Stimulated activated CD8-positive, alpha-beta memory T cell treated with anti-CD3 and anti-CD28 coated beads, Interleukin-15, amount 100 ng/mL, for 1 hour (primary cell): ENCODE measurements at places on chromosomes 2 and 18.

DNA sequence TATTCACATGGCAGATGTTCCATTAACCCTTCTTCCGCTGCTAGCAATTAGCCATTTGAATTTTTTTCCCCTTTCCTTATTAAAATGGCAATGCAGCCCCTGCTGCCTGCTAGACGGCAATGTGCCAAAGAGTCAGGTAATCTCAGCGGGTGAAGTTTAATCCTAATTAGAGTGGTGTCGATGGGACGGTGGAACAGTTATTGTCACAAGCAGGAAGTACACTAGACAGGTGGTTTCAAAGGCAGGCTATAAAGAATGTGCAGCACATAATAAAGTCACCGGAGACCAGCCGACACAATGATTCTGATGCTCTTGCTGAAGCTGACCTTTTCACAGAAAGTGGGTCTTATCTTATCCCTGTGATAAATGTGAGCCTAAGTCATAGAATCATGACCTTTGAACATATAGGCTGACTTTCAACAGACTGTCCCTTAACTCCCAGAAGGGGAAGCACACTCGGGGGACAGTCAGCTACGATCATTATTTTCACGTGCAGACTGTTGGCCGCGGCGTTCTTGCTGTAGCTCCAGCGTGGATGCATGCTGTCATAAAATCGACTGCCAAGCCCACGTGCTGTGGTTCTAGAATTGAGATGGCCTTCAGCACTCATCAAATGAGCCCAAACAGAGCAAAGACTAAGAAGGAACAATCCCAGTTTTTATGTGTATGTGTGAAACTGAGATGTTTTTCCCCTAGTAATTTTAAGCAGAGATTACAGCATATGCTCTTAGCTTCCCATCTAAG, 926.2 kb upstream of the SOX11 start:
- no peak for DNase-seq

DNA sequence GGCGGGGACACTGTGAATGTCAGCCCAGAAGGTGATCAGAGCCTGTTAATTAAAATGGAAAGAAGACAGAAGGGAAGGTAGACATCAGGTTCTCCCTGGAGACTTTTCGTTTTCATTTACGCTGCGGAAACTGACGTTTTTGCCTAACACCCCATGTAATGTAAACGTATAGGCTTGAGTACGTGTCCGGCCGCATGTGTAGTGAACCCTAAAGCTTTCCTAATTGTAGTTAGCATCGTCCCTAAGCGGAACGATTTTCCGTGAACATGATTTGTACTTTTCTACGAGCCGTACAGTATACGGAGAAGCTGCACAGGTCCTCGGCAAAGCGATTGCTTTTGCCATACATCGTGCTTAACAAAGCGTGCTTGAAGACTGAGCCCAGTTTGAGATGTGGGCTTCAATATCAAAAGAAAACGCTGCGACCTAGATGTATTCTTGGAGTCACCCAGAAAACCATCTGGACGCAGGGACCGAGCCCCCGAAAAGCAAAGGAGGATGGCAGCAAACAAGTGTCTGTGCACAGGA, 284 bp downstream of the TIMM21 start:
- no peak for DNase-seq

DNA sequence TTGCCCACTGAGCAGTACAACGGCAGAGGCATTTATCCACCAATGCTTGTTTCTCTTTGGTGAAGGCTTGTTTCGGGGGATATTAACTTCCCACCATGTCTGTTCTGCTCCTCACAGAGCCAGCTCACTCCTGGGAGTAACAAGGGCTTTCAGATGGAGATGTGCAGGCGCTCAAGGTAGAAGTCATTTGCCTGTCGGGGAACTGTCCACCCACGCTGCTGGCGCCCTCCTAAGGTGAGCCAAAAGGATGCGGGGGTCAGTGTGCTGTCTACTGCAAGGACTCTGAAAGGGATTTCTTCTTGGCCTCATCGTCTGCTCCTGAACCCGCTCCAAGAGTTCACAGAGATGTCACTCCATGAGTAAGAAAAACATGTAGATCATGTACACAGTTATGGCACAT, 57.0 kb upstream of the CYRIA start:
- no peak for DNase-seq

DNA sequence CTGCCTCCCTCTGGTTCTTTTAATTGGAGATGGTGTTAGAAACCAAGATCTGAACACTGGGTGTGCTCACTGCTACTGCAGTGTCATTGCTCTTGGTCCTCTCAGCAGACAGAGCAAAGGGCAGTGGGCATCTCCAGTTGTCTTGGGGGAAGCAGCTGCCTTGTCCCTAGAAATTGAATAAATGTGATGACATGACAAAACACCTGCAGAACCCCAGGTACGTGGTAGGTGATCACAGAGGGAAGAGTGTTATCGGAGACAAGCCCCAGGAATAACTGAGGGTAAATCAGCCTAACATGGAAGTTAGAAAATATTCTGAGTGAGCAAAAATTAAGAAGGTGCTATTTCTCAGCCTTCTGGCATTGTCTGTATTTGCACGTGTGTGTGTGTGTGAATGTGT, 311.9 kb upstream of the HDAC4 start:
- no peak for DNase-seq

- DNase-seq: peak; percentile 12
Measured at GRCh38 chr18:74081966-74082741, 65.5 kb downstream of the FBXO15 start.

DNA sequence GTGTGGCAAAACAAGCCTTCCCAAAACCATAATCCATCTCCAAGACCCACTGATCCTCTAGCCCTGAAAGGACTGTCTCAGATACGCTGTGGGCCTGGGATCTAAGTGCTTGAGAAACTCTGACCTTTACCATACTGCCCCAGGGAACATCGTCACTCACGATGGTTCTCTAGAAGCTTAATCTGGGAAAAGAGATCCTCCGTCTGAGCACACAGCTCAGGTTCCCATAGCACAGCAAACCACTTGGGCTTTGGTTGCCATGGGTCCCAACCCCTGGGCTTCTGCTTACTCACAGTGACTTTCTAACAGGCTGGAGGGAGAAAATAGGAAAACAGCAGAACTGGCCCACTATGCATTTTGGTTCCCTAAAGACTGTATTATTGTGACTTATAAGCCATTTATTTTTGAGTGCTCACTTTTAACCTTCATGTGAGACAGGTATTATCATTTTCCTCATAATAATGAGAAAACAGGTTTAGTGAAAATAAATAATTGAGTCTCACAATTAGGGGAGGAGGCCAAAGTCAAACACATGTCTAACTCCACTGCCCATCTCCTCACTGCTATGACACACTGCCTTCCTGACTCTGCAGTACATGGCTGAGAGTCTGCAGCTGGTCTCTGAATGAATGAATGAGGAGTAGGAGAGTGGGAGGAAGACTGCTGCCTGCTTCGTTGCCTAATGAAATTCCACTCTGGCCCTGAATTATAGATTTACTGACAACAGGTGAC, 46.7 kb downstream of the REEP1 start:
- DNase-seq: no peak

DNA sequence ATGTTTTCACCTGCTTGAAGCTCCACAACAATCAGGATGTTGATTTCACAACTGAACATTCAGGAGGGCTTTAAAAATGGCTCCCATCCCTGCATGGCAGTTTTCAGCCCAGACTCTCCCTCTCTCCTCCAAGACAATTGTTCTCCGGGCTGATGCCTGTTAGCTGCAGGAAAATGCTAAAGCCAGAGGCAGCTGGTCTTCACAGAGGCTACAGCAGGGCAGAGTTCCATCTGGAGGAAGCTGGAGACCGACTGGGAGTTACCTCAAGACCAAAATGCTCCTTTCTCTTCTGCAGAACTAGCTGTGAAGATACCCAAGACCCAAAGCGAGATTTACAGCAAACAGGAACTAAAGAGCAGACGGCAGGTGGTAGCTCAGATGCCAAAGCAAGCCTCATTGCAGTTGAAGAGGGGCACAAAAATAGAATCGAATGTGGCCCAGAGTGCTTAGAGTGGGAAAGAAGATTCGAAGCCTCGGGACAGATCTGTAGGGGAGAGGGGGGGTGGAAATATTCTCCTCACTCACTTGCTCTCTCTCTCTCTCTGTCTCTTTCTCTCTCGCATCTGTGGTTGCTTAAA, 423.6 kb downstream of the ZNF521 start:
- no peak for DNase-seq
